ENCODE measurements at places on chromosomes 13 and 19.
A peak's percentile ranks its signal among the peaks of the same experiment; 100 is the strongest.

DNA sequence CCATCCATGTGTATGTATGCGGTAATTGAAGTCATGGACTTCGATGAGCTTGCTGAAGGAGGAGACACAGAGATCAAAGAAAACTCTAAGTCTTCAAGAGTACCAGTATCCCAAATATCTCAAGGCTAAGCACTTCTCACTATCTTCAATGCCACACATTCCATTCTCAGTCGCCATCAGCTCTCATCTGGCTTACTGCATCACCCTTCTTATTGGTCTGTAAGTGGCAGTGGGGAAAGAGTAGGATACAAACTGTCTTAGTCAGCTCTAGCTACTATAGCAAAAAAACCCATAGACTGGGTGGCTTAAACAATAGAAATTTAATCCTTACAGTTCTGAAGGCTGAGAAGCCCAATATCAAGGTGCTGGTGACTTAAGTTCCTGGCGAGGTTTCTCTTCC is 218.7 kb downstream of the POSTN start:
- peaks cover 1% of the 10 kb centered on the region for H3K27me3 ChIP-seq
- no peak overlapping the region for H3K27ac ChIP-seq
- H3K4me1 ChIP-seq, result no peaks in the 10 kb centered on the region
- no peaks in the 10 kb centered on the region for H3K36me3 ChIP-seq

GRCh38 chr13:20230913-20231838 is 943 bp downstream of the GJB6 start:
- H3K27me3 ChIP-seq, result peaks cover 30% of the 10 kb centered on the region
- no peak overlapping the region for H3K27ac ChIP-seq
- H3K4me3 ChIP-seq, result peak overlapping the region; percentile 61
- no peaks in the 10 kb centered on the region for H3K36me3 ChIP-seq

DNA sequence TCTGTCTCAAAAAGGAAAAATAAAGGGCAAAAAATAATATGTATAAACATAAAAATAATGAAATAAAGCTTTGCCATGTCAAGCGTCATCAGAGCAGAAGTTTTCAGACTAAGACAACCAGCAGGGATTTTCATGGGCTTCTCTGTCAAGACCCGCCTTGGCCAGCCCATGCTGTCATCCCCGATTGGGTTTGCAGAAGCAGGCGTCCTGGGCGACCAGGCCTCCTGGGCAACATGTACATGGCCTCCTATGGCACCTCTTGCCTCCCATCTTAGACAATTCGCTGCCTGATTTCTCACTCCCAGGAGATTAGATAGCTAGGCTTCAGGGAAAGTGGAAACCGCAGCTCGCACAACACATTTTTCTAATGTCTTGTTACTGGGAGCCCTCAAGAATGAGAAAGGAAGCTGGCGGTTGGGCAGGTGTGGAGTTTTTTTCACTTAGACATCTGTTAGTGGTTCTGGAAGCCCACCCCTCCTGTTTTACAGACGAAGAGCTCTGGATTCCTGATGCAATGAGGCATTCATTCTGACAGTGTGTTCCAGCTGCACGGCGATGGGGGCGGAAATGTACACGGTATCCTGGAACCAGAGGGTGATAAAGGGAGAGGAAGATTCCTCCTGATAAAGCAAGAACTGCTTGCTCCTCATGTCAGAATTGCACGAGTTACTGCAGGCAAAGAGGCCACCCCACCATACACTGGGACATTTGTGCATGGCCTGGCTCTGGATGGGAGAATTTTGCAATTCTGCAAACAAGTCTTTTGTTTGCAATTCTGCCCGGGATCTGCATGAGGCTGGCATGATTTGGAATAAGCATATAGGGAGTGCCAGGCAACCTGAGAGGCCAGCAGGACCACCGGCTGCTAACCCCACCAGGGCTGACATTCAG is 47.4 kb upstream of the KATNAL1 start:
- H3K27ac ChIP-seq, result no peak overlapping the region
- no peak overlapping the region for H3K4me3 ChIP-seq
- H3K27me3 ChIP-seq, result no peaks in the 10 kb centered on the region
- H3K4me1 ChIP-seq, result no peaks in the 10 kb centered on the region
- no peaks in the 10 kb centered on the region for H3K36me3 ChIP-seq
- no peak for DNase-seq

- H3K36me3 ChIP-seq, result no peaks in the 10 kb centered on the region
- H3K27me3 ChIP-seq, result no peaks in the 10 kb centered on the region
- no peak for DNase-seq
- H3K4me3 ChIP-seq, result no peak overlapping the region
Observed at GRCh38 chr13:30846866-30847265, 59.2 kb upstream of the MEDAG start.

- no peak for DNase-seq
- no peaks in the 10 kb centered on the region for H3K4me1 ChIP-seq
- no peak overlapping the region for H3K27ac ChIP-seq
- no peak overlapping the region for H3K4me3 ChIP-seq
- no peaks in the 10 kb centered on the region for H3K36me3 ChIP-seq
Observed at GRCh38 chr13:41117869-41118268, 14.7 kb downstream of the KBTBD6 start.

DNA sequence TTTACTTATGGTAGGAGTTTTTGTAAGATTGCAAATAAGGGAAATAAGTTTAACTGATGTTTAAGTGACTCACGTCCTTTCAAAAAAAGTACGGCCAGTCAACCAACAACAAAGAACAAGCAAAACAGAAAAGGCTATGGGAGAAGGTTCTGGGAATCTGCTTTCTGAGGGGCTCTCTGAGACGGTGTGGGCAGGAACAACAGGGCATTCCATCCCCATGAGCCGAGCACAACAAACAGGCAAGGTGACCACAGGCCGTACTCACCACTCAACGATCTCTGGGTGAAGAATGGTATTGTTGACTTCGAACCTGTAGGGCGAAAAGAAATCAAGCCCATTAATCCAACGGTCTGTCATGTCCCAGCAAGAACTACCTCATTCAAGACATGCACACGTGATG is 43.8 kb downstream of the PEPD start:
- H3K36me3 ChIP-seq, result peaks cover 6% of the 10 kb centered on the region
- no peak for DNase-seq
- no peaks in the 10 kb centered on the region for H3K4me1 ChIP-seq
- H3K27ac ChIP-seq, result no peak overlapping the region

DNA sequence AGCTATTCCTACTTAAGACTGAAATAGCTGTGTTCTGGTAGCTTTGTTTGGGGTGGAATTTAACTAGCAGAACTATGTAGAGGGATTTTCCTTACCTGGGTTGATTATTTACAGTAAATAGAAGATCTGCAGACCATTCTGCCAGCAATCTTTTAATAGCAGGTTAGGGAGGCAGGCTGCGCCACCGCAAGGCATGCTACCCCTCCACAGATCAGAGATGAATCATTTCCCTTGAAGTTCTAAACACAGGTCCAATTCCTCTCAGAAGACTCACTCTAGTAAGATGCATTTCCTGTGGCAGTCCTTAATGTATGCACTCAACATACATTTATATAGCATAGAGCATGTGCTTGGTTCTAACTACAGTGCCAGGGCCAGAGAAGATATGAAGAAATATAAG is 109.0 kb downstream of the TNFRSF19 start:
- no peak for DNase-seq
- H3K27ac ChIP-seq, result no peak overlapping the region
- H3K36me3 ChIP-seq, result no peaks in the 10 kb centered on the region
- H3K4me1 ChIP-seq, result no peaks in the 10 kb centered on the region
- no peaks in the 10 kb centered on the region for H3K27me3 ChIP-seq

- no peaks in the 10 kb centered on the region for H3K4me1 ChIP-seq
- H3K27ac ChIP-seq, result no peak overlapping the region
- DNase-seq, result no peak
- no peaks in the 10 kb centered on the region for H3K36me3 ChIP-seq
- no peak overlapping the region for H3K4me3 ChIP-seq
Observed at GRCh38 chr13:109665781-109666249, 120.6 kb downstream of the IRS2 start.

GRCh38 chr19:13727798-13728197 is 36.5 kb upstream of the MRI1 start:
- no peak overlapping the region for H3K4me3 ChIP-seq
- H3K27me3 ChIP-seq, result no peaks in the 10 kb centered on the region
- no peak for DNase-seq
- H3K27ac ChIP-seq, result no peak overlapping the region
- no peaks in the 10 kb centered on the region for H3K36me3 ChIP-seq

- no peaks in the 10 kb centered on the region for H3K27me3 ChIP-seq
- no peak overlapping the region for H3K4me3 ChIP-seq
- peaks cover 5% of the 10 kb centered on the region for H3K4me1 ChIP-seq
- H3K27ac ChIP-seq, result no peak overlapping the region
Observed at GRCh38 chr19:30367421-30367820, 4.8 kb upstream of the ZNF536 start.

- H3K4me1 ChIP-seq, result no peaks in the 10 kb centered on the region
- H3K27me3 ChIP-seq, result no peaks in the 10 kb centered on the region
- H3K4me3 ChIP-seq, result no peak overlapping the region
- no peak overlapping the region for H3K27ac ChIP-seq
Observed at GRCh38 chr13:80871481-80871880, 530.6 kb upstream of the SPRY2 start.

- H3K4me3 ChIP-seq, result no peak overlapping the region
- DNase-seq, result no peak
- peaks cover 5% of the 10 kb centered on the region for H3K4me1 ChIP-seq
Observed at GRCh38 chr19:3482507-3483225, 575 bp downstream of the SMIM44 start.

GRCh38 chr19:6730153-6730804 is 7.1 kb downstream of the GPR108 start:
- no peaks in the 10 kb centered on the region for H3K27me3 ChIP-seq
- H3K4me1 ChIP-seq, result peaks cover 15% of the 10 kb centered on the region
- no peaks in the 10 kb centered on the region for H3K36me3 ChIP-seq
- no peak overlapping the region for H3K27ac ChIP-seq

DNA sequence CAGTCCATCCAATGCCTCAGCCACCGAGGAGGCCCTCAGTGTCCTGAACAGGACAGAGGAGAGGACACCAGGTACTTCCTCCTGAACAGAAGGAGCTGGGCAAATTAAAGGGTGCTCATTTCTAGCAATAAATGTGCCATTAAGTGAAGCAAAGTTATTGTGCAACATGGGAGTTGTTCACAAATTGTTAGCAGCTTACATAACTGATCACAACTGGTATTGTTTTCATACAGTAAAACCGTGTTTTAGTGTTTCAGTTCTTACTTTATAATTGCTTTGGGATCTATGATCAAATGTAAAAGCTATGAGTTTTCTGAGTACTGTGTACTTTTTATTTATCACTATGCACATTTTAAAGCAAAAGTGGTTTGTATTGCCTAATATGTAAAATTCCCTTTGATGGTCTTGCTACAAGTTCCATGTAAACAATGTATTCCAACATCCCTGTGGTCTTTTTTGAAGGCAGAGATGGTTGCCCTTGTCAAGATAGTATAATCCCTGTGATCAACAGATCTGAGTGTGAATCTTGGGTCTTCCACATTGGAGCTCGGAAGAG is 263.1 kb downstream of the FGF14 start:
- no peak overlapping the region for H3K4me3 ChIP-seq
- no peak overlapping the region for H3K27ac ChIP-seq
- no peaks in the 10 kb centered on the region for H3K27me3 ChIP-seq
- no peaks in the 10 kb centered on the region for H3K4me1 ChIP-seq

DNA sequence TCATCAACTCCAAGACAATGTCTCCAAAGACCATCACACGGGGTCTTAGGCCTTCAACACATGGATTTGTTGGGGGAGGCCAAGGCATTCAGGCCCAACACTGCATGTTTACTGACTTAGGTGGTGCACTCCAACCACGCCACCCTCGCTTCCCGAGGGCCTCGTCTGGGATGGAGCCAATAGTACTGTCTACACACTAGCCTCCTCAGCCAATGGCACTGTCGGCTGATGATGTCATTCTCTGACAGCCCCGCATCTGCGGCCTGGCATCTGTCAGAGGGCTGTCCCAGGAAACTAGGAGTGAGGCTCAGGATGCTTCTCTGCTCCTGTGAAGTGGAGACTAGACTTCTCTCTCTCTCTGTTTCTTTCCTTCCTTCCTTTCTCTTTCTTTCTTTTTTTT is 96.6 kb downstream of the TEX26 start:
- H3K36me3 ChIP-seq, result no peaks in the 10 kb centered on the region
- no peak overlapping the region for H3K4me3 ChIP-seq
- no peak for DNase-seq
- no peaks in the 10 kb centered on the region for H3K4me1 ChIP-seq

DNA sequence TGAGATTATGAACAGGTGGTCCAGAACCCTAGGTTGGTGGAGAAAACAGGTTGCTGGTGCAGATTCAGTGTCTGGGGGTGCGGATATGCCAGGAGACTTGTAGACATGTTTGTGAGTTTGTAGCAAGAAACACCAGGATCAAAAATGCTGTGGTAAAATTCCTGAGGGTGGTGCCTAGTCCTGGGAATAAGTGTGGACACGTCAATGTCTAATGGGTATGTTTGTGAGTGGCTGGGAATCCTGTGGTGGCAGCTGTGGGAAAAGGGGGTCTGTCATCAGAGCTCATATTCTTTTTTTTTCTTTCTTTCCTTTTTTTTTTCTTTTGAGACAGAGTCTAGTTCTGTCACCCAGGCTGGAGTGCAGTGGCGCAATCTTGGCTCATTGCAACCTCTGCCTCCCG is 7.2 kb downstream of the ZNF708 start:
- DNase-seq, result no peak
- H3K36me3 ChIP-seq, result peaks cover 11% of the 10 kb centered on the region
- no peak overlapping the region for H3K4me3 ChIP-seq
- no peaks in the 10 kb centered on the region for H3K4me1 ChIP-seq

DNA sequence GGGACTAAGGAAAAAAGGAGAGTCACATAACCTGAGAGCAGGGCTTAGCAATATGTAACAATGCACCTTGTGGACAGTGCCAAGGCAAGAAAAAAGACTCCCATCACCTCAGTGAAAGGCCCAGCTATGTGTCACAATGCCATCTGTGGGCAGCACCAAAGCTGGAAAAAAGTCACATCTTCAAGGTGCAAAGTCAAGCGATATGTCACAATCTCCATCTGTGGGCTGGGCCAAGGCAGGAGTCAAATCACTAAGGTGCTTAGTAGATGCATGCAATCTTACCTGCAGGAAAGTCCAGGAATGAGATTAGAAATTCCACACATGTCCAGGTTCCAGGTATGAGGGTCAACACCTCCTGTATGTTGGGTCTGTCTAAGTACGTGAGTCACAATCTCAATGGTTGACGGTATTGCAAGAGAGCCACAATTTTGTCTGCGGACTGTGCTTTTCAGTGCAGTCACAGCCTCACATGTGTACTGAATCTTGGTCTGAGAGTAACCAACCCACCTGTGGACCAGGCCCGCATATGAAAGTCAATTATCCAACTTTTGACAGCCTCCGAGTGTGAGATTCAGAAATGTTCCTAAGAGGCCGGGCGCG is 14.8 kb upstream of the ZNF43 start:
- H3K27ac ChIP-seq, result peak overlapping the region; percentile 7
- no peaks in the 10 kb centered on the region for H3K27me3 ChIP-seq
- peak overlapping the region; percentile 92 for H3K4me3 ChIP-seq
- no peaks in the 10 kb centered on the region for H3K4me1 ChIP-seq

- H3K27ac ChIP-seq, result no peak overlapping the region
- no peak overlapping the region for H3K4me3 ChIP-seq
- no peaks in the 10 kb centered on the region for H3K27me3 ChIP-seq
- H3K4me1 ChIP-seq, result peaks cover 7% of the 10 kb centered on the region
- no peak for DNase-seq
Observed at GRCh38 chr13:98368019-98368418, 190.9 kb upstream of the RNF113B start.

GRCh38 chr13:106536244-106537034 is 977 bp upstream of the EFNB2 start:
- no peaks in the 10 kb centered on the region for H3K36me3 ChIP-seq
- H3K4me3 ChIP-seq, result peak overlapping the region; percentile 57
- no peak overlapping the region for H3K27ac ChIP-seq

- DNase-seq, result no peak
- no peak overlapping the region for H3K27ac ChIP-seq
- H3K4me3 ChIP-seq, result no peak overlapping the region
- no peaks in the 10 kb centered on the region for H3K4me1 ChIP-seq
- H3K27me3 ChIP-seq, result no peaks in the 10 kb centered on the region
Observed at GRCh38 chr13:32938314-32938713, 77.9 kb upstream of the KL start.
